T follicular helper cell (primary cell): ENCODE measurements at places on chromosomes 4 and X.

- no peak for DNase-seq
Measured at GRCh38 chr4:178778496-178778895, 1336.3 kb upstream of the AGA start.

GRCh38 chr4:47367761-47368160 is 95.7 kb downstream of the COMMD8 start:
- no peak for DNase-seq

DNA sequence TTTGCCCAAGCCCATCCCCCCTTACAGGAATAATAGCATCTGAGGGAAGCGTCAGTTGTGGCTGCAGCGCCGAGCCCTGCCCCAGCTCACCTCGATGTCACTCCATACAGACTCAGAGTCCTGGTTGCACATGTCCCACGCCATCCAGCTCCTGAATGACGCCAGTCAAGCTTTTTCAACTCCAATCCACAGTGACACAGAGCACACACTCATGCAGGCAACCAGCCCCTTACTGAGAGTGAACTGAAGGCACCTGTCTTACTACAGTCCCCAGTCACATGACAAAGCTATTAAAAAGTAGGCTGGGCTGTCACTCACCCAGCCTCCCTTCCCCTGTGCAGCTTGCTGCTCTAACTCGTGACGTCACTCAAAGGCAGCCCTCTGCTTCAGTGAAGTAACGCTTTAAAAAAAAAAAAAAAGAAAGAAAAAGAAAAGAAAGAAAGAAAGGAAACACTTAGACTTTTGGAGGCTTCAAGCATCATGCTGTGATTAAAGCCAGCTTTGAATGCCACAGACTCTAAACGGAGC is at the start of gene PPARGC1A:
Gene PPARGC1A (minus strand): TSS at position 234 of the 528 bp plus-strand sequence. CDS start 90 bp downstream, at position 144.
- DNase-seq = no peak

DNA sequence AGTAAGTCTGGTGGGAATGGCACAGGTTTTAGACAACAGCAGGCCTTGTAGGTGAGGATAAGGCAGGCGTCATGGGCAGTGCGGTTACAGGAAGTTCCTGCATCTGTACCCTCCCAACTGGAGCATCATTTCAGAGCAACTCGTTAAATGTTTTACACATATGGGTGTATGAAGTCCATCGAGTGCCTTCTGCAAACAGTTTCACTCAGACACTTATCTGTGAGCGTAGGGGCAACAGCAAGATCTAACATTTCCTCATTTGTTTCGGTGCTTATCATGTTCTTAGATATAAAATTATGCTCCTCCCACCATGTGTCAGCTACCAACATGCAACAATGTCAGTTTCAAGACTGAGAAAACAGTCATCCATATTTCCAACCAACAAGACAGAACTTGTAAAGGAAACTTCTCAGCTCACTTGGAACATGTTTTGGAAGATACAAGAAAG is 69.9 kb downstream of the ELOVL6 start:
- no peak for DNase-seq

DNA sequence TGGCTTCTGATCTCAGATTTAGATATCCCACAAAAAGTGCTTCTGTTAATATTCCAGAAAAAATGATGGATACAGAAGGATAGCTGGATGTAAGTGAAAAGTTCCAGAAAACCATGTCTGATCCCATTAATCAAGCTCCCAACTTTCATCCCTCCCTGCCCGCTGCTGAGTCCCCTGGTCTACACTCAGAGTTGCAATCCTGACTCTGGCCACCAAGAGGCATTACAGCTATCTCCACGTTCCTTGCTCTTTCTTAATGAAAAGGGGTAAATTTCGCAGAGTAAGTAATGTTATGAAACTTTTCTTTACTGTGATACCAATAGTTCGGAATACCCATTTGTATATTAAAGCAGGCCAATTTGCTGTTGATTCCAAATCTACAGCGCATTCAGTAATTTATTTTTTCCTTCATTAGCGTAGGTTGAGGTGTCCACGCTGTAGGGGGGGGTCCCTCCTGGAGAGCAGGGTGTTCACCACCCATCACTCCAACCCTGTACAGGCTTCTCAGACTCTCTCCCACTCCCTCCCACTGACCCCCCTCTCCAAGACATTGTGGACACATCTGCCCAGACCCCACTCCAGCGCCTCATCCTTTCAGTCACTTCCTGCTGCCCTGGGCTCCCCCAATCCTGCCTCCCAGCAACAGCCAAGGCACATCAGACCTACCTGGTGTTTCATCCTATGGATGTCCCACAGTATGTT is 55.1 kb downstream of the RAB40A start:
- no peak for DNase-seq

- no peak for DNase-seq
Measured at GRCh38 chr4:74840936-74841509, 46.7 kb upstream of the BTC start.

DNA sequence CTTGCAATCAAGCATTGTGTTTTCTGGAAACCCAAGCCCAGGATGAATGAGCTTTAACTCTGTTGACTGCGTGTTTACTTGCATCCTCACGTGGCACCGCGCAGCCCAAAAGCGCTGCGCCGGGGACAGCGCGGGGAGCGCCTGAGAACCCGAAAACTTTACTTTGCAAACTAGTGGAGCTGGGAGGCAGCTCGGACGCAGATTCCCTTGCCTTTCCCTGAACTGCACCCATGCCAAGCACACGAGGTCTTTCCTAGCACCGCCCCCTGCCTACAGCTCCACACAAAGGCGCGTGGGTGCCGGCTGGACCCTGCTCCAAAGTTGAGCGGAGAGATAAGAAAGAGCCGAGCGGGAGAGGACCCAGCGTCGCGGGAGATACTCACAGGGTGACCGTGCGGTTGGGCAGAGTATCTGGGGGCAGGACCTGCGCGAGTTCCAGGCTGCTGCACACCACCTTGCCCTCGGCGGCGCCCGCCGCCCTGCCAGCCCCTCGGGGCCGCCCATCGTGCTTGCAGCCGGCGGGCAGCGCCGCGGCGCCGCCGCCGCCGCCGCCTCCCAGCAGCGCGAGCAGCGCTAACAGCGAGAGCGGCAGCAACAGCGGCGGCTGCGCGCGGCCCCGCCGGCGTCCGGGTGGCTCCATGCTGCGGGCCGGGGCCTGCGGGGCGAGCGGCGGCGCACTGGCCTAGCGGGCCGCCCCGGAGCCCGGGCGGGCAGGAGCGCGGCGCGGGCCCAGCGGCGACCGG is 550 bp downstream of the ADGRA3 start:
- DNase-seq = no peak

DNA sequence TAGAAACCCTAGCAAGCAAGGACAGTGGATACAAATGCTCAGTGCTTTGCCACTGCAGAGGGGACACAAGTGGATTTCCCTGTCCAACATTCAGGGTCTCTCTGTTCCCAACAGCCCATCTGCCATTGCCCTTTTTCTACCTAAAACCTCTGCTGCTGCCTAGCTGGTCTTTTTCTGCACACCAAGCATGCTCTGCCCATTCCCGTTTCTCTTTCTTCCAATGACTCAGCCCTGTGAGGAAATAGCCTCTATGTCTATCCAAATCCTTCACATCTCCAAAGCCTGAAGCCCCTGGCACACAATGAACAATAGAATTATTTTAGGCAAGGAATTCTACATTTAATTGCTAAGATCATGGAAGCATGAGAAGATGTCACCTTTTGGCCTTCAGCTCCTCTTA is 5.7 kb upstream of the AMELX start:
- DNase-seq = no peak
